SJCRH30 (cell line): ENCODE measurements at places on chromosomes 5 and 9. TPM values are rescaled to one million over a fixed set of nuclear protein-coding genes. Genes with fewer than 3 reads are reported as not detected.

FCN1 gene
- not detected in 2 replicates for total RNA-seq

FBXO10 gene
- 31.3 and 32.2 TPM in 2 replicates for total RNA-seq

ADAMTS2 gene
- total RNA-seq = not detected in 2 replicates

BSPRY gene
- total RNA-seq = 0.10 and 0.15 TPM in 2 replicates

LCN6 gene
- not detected in 2 replicates for total RNA-seq

OTP gene
- not detected in 2 replicates for total RNA-seq

PIP5K1B gene
- 0.18 and 0.36 TPM in 2 replicates for total RNA-seq

MELK gene
- 86.3 and 94.3 TPM in 2 replicates for total RNA-seq

TGFBR1 gene
- total RNA-seq = 85.0 and 97.4 TPM in 2 replicates

FOXD1 gene
- total RNA-seq = 10.5 and 10.9 TPM in 2 replicates

OBP2B gene
- total RNA-seq = not detected in 2 replicates

BTNL3 gene
- total RNA-seq = not detected in 2 replicates

UNC5A gene
- total RNA-seq = 0.18 and 0.20 TPM in 2 replicates

IL4 gene
- not detected in 2 replicates for total RNA-seq

DPYSL3 gene
- total RNA-seq = 42.2 and 42.7 TPM in 2 replicates

GNA14 gene
- not detected in 2 replicates for total RNA-seq

USP20 gene
- 15.1 and 17.0 TPM in 2 replicates for total RNA-seq

ZDHHC11 gene
- total RNA-seq = 0.94 and 2.1 TPM in 2 replicates

APBA1 gene
- total RNA-seq = 0.35 and 0.53 TPM in 2 replicates

IFNA13 gene
- not detected in 2 replicates for total RNA-seq

UBTD2 gene
- total RNA-seq = 58.2 and 62.7 TPM in 2 replicates

SLF1 gene
- total RNA-seq = 51.0 and 69.3 TPM in 2 replicates

PPP3R2 gene
- total RNA-seq = not detected in 2 replicates

GPR151 gene
- total RNA-seq = not detected in 2 replicates

SETD9 gene
- total RNA-seq = 7.6 and 9.2 TPM in 2 replicates
